ENCODE measurements at places on chromosomes 2 and 18. TPM values are rescaled to one million over a fixed set of nuclear protein-coding genes. Genes with fewer than 3 reads are reported as not detected.

Gene CD8A
- total RNA-seq, result 0.32 TPM

Gene GGCX
- total RNA-seq, result 46.3 TPM

Gene PTPRN
- total RNA-seq, result 1.0 TPM

Gene NXPH2
- total RNA-seq, result not detected

Gene ANKRD62
- total RNA-seq, result not detected
